ENCODE measurements at places on chromosomes 11 and 22.

DNA sequence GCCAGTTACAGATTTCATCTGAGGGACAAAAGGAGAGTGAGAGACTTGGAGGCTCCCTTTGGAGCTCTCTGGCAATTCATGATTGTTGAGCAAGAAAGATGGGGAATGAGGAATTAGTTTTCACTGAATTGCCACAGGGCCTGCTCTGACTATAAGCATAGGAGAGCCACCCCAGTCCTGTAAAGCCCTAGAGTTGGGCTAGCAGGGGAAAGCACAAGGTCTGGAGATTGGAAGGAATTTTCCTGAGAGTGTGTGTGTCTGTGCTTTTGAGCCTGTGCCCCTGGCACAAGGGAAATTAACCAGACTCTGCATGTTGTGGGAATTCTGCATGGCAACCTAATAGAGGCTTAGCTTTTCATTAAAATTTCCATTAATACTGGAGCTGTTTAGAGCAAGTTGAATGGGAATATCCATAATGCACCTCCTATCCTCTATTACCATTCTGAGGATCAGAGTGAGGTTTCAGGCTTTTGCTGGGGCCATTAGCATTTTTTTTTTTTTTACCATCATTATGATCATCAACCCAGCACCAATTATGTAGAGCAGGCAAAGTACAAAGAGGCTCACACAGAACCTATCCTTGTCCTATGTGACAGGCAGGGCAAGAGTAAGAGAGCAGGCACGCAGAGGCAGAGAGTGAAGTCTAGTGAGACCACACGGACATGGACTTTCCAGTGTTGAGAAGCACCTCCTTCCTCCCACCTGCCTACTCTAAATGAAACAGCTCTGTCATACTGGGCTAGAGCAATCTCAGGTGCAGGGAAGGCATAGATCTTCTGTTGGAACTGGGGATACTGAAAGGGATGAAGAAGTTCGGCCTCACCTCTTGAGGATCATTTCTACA, 308.5 kb downstream of the ST3GAL4 start:
- DNase-seq = no peak
- H3K4me3 ChIP-seq = no peak overlapping the region
- H3K27me3 ChIP-seq = no peaks in the 10 kb centered on the region

- H3K4me3 ChIP-seq = peak overlapping the region; percentile 70
- peak; percentile 94 for DNase-seq
- H3K36me3 ChIP-seq = no peaks in the 10 kb centered on the region
- no peak overlapping the region for H3K27ac ChIP-seq
- H3K27me3 ChIP-seq = no peaks in the 10 kb centered on the region
These were observed 760 bp downstream of the ZNRF3 start for GRCh38 chr22:28883917-28884746.

DNA sequence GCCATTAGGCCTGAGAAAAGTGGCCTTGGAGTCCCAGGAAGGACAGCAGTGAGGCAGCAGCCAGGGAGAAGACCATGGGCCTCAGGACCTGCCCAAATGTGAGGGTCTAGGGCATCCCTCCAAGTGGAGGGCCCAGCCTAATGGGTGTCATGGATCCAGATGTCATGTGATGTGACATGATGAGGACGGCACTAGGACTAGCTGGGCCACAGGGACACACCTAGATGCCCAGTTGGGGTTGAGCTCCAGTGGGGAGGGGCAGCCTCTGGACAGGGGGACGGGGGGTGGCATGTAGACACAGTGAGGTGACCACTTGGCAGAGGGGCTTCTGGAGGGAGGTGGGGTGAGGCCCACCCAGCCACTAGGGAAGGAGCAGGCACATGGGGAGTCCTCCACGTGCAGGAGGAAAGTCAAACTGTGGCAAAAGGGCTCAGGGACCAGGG, 5.4 kb downstream of the SCARF2 start:
- DNase-seq = peak; percentile 89
- H3K36me3 ChIP-seq = peaks cover 21% of the 10 kb centered on the region
- H3K4me1 ChIP-seq = peaks cover 14% of the 10 kb centered on the region
- no peaks in the 10 kb centered on the region for H3K27me3 ChIP-seq
- no peak overlapping the region for H3K27ac ChIP-seq

DNA sequence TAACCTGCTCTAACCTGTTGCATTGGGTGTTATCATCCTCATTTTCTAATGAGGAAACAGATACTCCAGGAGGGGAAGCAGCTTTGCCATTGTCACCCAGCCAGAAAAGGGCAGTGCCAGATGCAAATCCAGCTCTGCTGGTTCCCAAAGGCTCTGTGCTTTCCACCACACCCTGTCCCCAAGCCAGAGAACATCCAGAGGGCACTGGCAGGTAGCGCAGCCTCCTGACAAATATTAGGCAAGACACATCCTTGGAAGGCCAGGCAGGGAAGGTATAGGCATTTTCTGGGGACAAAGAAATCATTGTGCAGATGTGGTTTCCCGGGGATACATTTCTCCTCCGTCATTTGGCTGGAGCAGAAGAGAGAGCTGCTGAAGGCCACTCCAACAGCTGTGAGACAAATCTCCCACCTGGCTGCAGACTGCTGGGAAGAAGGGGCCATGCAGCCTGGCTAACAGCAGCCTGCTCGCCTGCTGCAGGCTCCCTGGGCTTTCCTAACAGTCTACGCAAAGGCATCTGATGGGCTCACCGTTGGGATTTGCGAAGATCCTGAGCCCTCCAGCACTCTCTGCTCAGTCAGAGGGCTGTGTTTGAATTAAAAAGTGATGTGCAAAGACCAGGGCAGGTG, 93.9 kb upstream of the PITPNB start:
- DNase-seq = peak; percentile 65
- H3K4me1 ChIP-seq = peaks cover 6% of the 10 kb centered on the region
- H3K27ac ChIP-seq = no peak overlapping the region
- no peak overlapping the region for H3K4me3 ChIP-seq
- H3K27me3 ChIP-seq = no peaks in the 10 kb centered on the region

GRCh38 chr11:69199583-69200315, 44.0 kb downstream of the SMIM38 start:
- peaks cover 39% of the 10 kb centered on the region for H3K27me3 ChIP-seq
- no peaks in the 10 kb centered on the region for H3K4me1 ChIP-seq
- no peak overlapping the region for H3K4me3 ChIP-seq
- peak; percentile 42 for DNase-seq
- no peaks in the 10 kb centered on the region for H3K36me3 ChIP-seq

- peak overlapping the region; percentile 82 for H3K4me3 ChIP-seq
- peak; percentile 75 for DNase-seq
- H3K27me3 ChIP-seq = peaks cover 3% of the 10 kb centered on the region
- no peak overlapping the region for H3K27ac ChIP-seq
- H3K36me3 ChIP-seq = no peaks in the 10 kb centered on the region
These were observed 81.9 kb downstream of the PRR5L start for GRCh38 chr11:36377759-36378564.

- H3K27ac ChIP-seq = no peak overlapping the region
- H3K4me3 ChIP-seq = no peak overlapping the region
- peak; percentile 64 for DNase-seq
- H3K4me1 ChIP-seq = no peaks in the 10 kb centered on the region
These were observed 7.6 kb downstream of the ABCG4 start for GRCh38 chr11:119156496-119156895.

GRCh38 chr22:43992331-43992821, 31.7 kb upstream of the PARVB start:
- no peaks in the 10 kb centered on the region for H3K27me3 ChIP-seq
- H3K27ac ChIP-seq = peak overlapping the region; percentile 49
- no peak overlapping the region for H3K4me3 ChIP-seq

DNA sequence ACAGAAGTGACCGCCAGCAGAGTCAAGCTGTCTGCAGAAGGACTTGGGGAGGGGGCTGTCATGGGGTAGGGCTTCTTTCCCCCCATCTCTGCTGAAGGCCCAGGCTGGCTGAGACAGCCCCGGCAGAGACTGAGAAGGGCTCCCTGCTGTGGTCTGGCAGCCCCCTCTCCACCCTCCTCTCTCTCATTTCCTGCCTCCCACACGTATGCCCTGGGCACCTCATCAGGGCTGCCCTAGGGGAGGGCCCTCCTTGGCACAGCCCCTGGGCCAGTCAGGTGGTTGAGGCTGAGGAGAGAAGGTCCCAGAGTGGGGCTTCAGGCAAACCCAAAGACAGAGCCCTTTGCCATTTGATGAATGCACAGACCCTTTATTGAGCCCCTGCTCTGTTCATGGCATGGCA, 3.6 kb downstream of the RASD2 start:
- H3K36me3 ChIP-seq = no peaks in the 10 kb centered on the region
- no peak overlapping the region for H3K27ac ChIP-seq
- peaks cover 11% of the 10 kb centered on the region for H3K27me3 ChIP-seq
- peaks cover 19% of the 10 kb centered on the region for H3K4me1 ChIP-seq
